ENCODE measurements at places on chromosomes 5 and 9.

DNA sequence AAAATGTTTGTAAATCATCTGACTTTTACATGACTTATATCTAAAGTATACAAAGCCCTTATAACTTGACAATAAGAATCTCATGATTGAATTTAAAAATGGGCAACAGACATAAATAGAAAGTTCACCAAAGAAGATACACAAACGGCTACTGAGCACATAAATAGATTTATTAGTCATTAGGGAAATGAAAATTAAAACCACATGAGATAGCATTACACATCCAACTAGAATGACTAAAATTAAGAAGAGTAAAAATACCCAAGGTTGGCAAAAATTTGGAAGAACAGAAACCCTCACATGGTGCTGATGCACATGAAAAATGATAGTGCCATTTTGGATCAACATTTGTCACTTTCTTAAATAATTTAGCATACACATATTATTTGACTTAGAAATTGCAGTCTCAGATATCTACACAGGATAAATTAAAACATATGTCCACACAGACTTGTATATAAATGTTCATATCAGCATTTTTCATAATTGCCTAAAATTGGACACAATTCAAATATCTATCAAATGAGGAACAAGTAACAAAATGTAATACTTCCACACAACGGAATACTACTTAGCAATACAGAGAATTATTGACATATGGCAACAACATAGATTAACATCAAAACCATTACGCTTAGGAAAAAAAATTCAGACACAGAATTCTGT, 359.1 kb upstream of the DAB2 start:
- no peak for DNase-seq
- no peaks in the 10 kb centered on the region for H3K36me3 ChIP-seq
- H3K27me3 ChIP-seq, result peaks cover 29% of the 10 kb centered on the region
- H3K4me1 ChIP-seq, result no peaks in the 10 kb centered on the region

GRCh38 chr9:20914556-20914955, 116.9 kb downstream of the HACD4 start:
- no peak overlapping the region for H3K27ac ChIP-seq
- no peaks in the 10 kb centered on the region for H3K27me3 ChIP-seq
- H3K4me3 ChIP-seq, result no peak overlapping the region
- H3K36me3 ChIP-seq, result no peaks in the 10 kb centered on the region
- H3K4me1 ChIP-seq, result no peaks in the 10 kb centered on the region

DNA sequence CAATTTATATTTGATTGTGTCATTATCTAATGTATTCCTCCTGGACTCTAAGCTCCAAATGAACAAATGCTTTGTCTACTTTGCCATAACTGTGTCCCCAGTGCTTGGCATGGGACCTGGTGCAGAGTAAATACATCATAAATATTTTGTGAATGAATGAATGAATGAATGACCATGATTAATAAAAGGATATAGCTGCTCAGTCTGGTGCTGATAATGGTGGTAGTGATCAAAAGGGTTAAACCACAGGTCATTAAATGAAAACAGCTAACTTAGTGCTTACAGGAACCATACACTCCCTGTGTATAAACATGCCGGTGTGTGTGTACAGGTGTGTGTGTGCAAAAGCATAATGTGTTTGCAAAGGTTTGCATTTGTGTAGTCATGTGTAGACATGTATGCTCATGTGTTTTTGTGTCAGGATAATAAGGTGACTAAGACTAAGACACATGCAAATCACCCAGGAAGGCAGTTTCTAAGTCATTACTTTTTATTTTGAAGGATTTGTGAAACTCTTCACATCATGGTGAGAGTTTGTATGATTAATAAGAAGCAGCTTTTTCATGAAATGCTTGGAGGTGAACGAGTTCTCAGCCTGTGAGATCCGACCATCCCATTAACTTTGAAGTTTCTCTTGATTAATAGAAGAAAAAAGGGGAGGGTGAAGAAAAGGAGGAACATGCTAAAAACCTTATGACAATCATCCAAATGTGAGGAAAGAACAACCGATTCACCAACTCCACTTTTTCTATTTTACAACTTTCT, 24.6 kb downstream of the SPARC start:
- H3K27ac ChIP-seq, result no peak overlapping the region
- no peak overlapping the region for H3K4me3 ChIP-seq
- no peaks in the 10 kb centered on the region for H3K36me3 ChIP-seq
- peaks cover 29% of the 10 kb centered on the region for H3K27me3 ChIP-seq
- peaks cover 14% of the 10 kb centered on the region for H3K4me1 ChIP-seq
- DNase-seq, result no peak

DNA sequence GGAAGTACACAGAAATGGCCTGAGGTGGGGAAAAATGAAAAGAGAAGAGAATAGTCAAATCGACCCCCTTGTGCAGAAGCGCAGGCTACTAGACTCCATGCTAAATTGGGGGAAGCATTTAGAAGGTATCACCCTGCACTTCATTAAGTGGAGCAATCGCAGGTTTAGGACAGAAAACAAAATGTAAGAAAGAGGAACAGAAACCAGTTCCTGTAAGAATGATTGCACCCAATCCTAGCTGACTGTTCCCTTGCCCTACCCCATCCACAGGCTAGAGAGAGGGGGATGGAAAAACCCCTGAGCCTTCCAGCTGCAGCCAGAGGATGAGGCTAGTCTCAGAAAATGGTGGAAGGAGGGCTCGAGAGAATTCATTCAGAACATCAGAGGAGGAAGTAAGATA, 23.9 kb upstream of the PPP1R2B start:
- peak overlapping the region; percentile 14 for H3K27ac ChIP-seq
- H3K4me1 ChIP-seq, result no peaks in the 10 kb centered on the region
- no peak for DNase-seq

All from central memory CD8-positive, alpha-beta T cell (primary cell).